T-helper 1 cell (primary cell): ENCODE measurements at places on chromosomes 1 and 21.

GRCh38 chr1:198669023-198669698, 30.3 kb downstream of the PTPRC start:
- no peak for DNase-seq

DNA sequence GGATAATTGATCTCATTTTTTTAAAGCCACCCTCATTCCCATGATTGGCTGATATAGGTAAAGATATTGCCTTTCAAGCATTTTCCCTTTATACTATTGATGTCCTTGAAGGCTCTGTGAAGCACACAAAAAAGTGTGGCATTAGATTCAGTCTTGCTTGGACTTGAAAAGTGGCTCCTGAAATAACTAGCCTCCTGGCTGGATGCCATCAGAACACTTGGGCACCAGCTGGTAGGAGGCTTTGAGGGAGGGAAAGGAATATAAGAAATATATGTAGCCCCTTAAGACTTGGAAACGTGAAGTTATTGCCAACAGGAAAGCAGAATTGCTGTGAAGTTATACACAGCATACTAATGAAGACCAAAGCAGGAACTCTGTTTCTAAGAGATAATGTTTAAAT, 14.1 kb downstream of the MTR start:
- no peak for DNase-seq

DNA sequence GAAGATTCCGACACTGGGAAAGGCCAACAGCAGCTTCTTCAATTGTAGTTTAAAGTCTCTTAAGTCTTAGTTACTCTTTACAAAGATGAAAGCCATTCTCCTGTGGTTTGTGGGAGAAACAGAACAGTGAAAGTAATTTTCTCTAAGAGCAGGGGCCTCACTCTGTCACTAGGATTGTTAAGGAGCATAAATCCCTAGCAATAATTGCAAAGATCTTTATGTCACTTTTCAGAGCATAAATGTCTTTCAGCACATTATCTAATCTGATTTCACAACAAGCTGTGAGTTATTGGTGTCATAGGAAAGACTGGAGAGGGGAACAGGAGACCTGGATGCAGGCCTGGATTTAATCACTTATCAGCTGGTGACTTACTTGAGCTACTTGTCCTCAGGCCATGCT, 32.4 kb upstream of the DUSP23 start:
- DNase-seq, result no peak

- DNase-seq, result no peak
Measured at GRCh38 chr21:44940116-44940631, 345 bp downstream of the SLX9 start.

DNA sequence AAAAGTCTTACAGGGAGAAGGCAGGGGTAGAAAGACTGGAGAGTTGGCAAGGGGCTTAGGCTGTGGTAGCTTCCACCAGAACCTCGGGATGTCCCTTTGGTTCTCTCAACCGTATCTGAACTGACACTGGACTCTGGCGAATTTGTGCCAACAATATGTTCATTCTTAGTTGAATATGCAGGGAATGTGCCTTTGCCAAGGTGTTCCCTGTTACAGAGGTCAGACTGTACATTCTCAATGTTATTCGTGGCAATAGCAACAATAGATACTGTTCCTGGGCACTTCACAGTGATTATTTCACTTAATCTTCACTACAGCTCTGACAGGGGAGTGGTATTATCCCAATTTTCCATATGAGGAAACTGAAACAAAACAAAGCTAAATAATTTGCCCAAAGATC, 51.5 kb upstream of the RAB3GAP2 start:
- no peak for DNase-seq

DNA sequence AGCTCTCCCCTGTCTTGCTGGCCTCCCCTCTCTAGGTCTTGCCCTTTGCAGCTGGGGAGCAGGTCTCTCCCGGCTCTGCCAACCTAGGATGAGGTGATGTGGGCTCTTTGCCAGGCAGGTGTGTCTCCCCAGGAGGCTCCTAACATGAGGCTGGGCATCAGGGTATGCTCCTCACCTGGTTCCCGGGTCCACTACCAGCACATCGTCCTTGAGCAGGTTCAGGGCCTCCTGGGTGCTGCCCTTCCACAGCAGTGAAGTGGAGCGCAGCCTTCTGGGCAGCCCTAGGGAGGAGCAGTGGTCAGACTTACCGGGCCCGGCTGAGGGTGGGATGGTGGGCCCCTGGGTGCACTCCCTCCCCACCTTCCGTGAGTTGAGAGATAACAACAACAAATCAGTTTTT, 17.5 kb downstream of the LACTBL1 start:
- no peak for DNase-seq

DNA sequence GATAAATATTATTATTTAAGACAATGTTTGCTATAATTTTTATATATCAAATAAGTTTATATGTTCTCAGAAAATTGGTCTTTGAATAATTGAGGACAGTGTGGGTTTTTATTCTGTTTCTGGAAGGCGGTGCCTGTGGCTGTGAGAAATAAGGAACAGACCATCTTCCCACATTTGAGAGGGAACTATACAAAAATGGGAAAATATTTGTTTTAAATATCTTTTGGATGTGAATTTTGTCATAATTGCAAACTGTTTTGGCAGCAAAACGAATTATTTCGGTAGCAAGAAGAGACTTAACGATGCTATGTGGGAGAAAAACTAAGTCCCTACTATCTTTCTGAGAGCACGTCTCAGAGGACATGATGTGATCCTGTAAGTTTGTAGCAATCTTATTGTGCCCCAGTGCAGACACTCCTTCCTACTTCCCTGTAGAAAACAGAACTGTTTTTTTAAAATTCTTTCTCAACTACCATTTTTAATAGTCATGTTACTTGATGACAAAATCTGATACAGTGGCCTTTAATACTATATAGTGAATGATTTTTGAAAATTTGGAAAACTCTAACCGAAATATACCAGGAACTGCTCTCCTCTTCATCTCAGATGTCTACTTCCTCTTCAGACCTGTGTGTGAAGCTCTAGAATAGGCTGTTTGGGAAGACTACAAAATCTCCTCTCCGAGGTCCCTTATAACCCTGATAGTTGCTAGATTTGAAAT, 25.4 kb downstream of the PTPRC start:
- DNase-seq, result no peak

GRCh38 chr1:29830383-29830782, 594.1 kb downstream of the PTPRU start:
- no peak for DNase-seq

DNA sequence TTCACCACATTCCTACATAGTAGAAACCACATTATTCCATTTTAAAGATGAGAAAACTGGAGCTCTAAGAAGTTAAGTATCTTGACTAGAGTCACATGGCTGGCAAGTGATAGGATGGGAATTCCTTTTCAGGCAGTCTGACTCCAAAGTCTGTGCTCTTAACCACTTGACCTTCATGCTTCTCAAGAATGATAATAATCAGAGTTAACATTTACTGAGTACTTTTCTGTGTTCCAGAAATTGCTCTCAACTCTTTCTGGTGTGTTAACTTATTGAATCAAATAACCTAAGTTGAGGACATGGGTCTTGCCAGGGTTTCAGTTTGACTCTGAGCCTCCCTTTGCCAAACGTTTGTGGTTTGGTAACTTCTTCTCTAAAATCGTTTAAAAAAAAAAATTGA, 169.4 kb downstream of the RASAL2 start:
- no peak for DNase-seq

DNA sequence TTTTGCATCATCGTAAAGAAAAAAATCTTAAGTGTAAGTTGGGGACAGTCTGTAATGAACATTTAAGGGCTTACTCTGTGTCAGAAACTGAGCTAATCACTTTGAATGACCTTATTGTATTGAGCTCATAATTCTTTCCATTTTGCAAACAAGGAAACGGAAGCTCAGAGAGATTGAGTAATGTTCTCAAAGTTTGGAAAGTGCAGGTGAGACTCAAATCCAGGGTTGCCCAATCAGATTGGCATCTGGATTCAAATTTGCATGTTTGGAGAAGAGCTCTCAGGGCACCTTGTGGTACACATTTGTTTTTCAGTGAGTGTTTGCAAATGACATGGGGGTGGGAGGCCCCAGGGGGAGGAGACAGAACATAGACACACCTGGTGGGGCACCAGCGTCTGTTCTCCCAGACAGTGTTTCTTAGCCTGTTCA, 8.0 kb downstream of the ALPL start:
- DNase-seq, result no peak

DNA sequence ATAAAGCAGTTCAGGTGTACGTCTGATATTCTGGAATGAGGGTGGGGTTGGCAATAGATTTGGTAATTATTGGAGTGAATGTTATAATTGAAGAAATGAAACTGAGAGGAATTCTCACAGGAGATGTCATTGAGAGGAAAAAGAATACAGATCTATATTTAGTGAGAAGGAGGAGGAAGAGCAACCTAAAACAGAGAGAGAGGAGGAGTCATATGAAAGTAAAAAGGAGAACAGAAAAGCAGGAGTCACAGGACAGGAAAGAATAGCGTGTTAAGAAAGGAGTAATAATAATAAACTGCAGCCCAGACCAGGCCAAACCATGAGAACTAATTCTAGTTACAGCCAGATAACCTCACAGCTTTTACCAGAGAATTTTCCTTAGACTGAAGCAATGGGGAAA, 62.7 kb upstream of the MROH9 start:
- DNase-seq, result no peak

GRCh38 chr1:64147759-64148158, 55.7 kb upstream of the UBE2U start:
- DNase-seq, result no peak

GRCh38 chr1:226710501-226710900, 28.6 kb downstream of the ITPKB start:
- no peak for DNase-seq

- DNase-seq, result no peak
Measured at GRCh38 chr1:81833722-81834121, 33.0 kb downstream of the ADGRL2 start.

DNA sequence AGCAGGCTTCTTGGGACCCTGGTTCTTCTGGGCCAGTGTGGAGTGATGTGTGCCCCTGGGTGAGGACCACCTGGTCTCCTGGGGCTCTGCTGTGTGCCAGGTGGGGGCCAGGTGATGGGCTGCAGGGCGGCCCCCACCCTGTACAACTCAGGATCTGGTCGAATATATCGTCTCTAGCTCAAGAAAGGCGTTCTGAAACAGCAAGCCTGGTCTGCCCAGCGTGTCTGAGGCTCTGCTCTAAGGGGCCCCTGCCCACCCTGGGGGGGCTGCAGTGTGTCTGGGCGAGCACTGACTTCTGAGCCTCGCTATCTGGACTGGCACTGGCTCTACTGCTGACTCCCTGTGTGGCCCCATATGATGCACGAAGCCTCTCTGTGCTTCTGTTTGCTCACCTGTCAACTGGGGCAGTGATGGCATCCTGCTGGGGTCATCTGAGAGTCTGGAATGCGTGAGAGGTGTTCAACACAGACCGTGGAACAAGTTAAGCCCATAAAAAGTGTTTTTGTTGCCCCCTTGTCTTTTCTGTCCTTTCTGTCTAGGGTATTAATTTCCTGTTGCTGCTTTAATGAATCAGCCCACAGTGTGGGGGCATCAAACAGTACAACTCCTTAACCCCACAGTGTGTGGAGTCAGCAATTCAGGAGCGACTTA, 56.0 kb upstream of the TRAPPC10 start:
- no peak for DNase-seq

GRCh38 chr21:14824126-14824525, 240.7 kb downstream of the NRIP1 start:
- no peak for DNase-seq

- no peak for DNase-seq
Measured at GRCh38 chr1:42453386-42453785, 2.4 kb downstream of the ZMYND12 start.

GRCh38 chr1:77220687-77221463, 1.6 kb upstream of the PIGK start:
- DNase-seq, result no peak
